ENCODE measurements at places on chromosomes 13 and 19.
A peak's percentile ranks its signal among the peaks of the same experiment; 100 is the strongest.

DNA sequence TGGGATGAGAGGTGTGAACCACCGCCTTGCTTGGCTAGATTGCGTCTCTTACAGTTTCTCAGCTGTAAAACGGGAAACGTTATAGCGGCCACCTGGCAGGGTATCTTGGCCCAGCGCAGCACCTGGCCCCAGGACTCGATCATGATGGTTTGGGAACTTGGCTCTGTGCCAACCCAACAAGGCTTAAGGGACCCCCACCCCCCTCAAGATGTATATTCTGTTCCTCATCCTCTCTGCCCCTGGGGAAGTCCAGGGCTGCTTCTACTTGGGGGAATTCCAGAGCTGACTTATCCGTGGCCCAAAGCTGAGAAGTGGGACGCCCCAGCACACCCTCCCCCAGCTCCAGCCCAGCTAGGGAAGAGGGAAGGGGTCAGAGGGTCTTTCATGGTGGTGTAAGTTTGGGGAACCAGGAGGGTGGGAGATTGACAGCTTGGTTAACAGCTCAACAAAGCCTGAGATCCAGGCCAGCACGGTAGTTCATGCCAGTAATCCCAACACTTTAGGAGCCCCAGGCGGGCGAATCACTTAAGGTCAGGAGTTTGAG is 695 bp downstream of the ICAM1 start:
- no peak for DNase-seq

DNA sequence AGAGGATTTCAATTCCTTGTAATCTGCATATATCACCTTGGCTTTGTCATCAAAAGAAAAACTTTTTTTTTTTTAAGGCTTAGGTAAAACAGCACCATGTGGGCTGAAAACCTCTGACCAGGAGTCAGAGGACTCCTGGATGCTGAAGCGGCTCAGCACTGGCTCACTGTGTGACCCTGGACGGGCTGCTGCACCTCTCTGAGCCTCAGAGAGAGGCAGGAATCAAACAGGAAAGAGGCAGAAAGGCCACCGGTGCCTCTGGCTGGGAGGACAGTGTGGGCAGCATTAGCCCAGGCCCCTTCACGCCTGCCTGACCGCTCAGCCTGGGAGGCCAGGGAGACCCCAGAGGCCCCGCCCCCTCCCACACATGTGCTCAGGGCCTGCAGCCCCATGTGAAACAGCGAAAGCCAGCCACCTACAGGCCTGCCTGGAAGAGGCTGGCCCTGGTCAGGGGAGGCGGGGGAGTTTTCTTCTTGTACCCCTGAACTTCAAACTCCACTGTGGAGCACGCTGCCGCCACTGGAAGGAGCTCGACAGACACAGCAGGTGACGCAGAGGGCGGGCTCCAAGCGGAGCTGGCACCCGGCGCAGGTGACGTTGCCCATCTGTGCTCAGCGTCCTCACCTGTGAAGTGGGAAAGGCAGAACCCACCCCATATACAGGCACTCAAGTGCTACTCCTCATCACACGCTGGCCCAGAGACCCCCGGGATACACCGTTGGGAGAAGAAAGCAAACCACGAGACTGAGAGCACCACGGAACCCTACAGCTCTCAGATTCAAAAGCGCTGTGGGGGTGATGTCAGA is 39.7 kb downstream of the MLLT1 start:
- no peak for DNase-seq

GRCh38 chr13:104553186-104553585 is 1487.0 kb upstream of the SLC10A2 start:
- DNase-seq = no peak

- DNase-seq = no peak
These were observed 37.2 kb downstream of the METTL21C start for GRCh38 chr13:102657630-102658029.

GRCh38 chr19:15529774-15530372 is 21.5 kb downstream of the CYP4F22 start:
- no peak for DNase-seq

- DNase-seq = peak; percentile 95
These were observed 406 bp upstream of the NUMBL start for GRCh38 chr19:40690693-40691420.

DNA sequence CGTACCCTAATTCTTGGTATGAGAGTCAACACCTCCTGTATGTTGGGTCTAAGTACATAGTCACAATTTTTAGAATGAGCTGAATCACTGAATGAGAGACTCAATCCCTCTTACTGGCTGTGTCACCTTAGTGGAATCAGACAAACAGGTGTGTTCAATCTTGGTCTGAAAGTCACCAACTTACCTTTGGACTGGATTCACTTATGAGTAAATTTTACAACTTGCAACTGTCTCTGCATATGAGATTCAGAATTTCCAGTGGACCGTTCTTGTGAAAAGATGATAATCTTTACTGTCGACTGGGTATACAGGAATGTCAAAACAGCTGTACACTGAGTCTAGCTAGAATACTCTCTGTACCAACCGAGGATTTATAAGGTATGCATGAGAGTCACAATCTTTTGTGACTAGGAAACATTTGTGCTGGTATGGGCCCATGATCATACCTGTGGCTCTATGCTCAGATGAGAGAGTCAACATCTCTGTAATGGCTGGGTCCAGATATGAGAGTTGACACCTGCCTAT is 5.9 kb upstream of the ZNF91 start:
- DNase-seq = no peak
